ENCODE measurements at places on chromosomes 12 and 14. TPM values are rescaled to one million over a fixed set of nuclear protein-coding genes. Genes with fewer than 3 reads are reported as not detected.

Gene KCNK13
- total RNA-seq: 0.17 TPM

Gene KCTD10
- total RNA-seq: 29.2 TPM

Gene NDUFA12
- 61.5 TPM for total RNA-seq

Gene TMEM119
- total RNA-seq: 0.30 TPM

Gene CFAP73
- not detected for total RNA-seq

Gene AKAP5
- total RNA-seq: 0.14 TPM

Gene IFT81
- total RNA-seq: 1.3 TPM
